Stimulated activated CD8-positive, alpha-beta memory T cell treated with anti-CD3 and anti-CD28 coated beads, Interleukin-4, amount 100 ng/mL, for 4 hours (primary cell): ENCODE measurements at places on chromosomes 5 and 9.

DNA sequence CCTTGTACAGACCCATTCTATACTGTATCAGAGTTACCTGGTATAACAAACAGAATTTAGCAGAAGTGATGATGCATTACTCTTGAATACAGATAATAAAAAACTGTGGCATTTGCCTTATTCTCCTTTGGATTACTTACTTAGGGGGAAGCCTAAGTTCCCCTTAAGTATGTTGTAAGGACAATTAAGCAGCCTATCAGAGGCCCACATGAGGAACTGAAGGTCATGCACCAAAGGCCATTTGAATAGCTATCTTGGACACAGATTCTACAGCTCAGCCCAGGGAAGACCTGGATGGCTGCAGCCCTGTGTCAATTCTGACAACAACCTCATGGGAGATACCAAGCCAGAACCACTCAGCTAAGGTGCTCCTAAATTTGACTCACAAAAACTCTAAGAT lies 125.2 kb downstream of the RAPGEF6 start:
- DNase-seq = no peak

DNA sequence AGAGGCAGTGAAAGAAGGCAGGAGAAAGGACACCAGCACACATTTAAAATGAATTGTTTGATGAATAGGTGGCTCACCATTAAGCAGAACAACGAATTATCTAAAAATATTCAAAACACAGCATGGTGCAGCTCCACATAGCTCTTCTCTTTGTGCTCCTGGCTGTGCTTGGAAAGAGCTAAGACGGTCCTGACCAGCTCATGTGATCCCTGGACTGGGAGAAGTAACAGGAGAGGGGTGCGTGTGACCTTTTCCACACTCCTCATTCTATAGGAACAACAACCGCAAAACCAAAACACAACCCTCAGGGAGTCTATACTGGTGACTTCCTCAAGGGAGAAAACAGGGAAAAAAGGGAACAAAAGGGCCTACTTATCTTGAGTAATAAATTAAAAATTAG lies 140.5 kb downstream of the DIRAS2 start:
- DNase-seq = no peak

DNA sequence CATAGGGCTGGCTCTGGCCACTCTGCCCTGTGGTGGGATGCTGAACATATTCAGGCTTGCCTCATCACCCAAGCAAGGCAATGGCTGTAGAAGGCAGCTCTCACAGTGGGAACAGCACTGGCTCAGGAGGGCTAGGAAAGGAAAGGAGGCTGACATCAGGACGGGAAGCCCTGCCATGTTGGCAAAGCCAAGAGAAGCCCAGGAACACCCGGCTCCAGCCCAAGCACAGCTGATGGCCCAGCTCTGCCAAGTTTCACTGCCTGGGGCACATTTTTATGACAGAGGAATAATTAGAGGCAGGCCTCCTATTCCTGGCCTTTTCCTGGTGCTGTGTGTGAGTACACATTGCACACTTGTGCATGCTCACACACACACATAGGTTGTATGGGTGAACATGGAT lies 163.6 kb upstream of the SMIM23 start:
- no peak for DNase-seq

GRCh38 chr9:11558043-11558442 lies 945.2 kb upstream of the PTPRD start:
- no peak for DNase-seq

- no peak for DNase-seq
These were observed 3.7 kb downstream of the NR4A3 start for GRCh38 chr9:99825172-99826046.
